ENCODE measurements at places on chromosomes 4 and X. TPM values are rescaled to one million over a fixed set of nuclear protein-coding genes. Genes with fewer than 3 reads are reported as not detected.

GPR34 gene
- 10.9 TPM for total RNA-seq

GCNA gene
- 0.99 TPM for total RNA-seq

FRMPD3 gene
- 0.20 TPM for total RNA-seq

GLRA2 gene
- total RNA-seq, result 0.20 TPM

MSMO1 gene
- total RNA-seq, result 176 TPM

PRKG2 gene
- 15.0 TPM for total RNA-seq
